CMK (cell line): ENCODE measurements at places on chromosomes 4 and X.

- no peak for DNase-seq
These were observed 87.5 kb downstream of the TRAPPC11 start for GRCh38 chr4:183746305-183747229.

DNA sequence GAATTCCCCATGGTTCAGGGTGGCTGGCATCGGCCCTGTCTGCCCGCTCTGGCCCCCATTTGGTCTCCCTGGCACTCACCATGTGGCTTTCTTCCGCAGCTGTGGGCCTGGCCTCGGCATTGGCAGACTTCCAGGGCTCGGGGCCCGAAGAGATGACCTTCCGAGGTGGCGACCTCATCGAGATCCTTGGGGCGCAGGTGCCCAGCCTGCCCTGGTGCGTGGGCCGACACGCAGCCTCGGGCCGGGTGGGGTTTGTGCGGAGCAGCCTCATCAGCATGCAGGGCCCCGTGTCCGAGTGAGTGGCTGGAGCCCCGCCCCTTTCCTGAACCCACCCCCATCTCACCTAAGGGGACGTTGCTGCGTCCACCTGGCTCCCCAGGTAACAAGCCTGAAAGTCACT, 20.1 kb downstream of the SH3TC1 start:
- no peak for DNase-seq

DNA sequence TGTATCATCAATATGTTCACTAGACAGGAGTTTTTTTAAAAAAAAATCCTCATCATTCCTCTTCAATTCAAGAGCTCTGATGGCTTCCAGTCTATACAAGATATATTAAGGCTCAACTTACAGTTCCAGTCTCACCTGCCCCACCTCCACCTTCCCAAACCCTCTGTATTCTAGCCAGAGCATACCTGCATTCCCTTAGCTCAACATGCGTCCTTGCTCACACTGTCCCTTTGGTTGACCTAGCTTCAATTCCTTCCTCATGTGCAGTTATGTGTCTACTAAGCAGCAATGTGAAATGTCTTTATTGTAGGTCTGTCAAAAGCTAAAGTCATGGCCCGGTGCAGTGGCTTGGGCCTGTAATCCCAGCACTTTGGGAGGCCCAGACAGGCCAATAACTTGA, 10.8 kb downstream of the DHX15 start:
- no peak for DNase-seq

GRCh38 chr4:162957521-162958143, 209.1 kb downstream of the NAF1 start:
- DNase-seq = no peak

- DNase-seq = no peak
These were observed 41.7 kb upstream of the CITED1 start for GRCh38 chrX:72347366-72347765.

DNA sequence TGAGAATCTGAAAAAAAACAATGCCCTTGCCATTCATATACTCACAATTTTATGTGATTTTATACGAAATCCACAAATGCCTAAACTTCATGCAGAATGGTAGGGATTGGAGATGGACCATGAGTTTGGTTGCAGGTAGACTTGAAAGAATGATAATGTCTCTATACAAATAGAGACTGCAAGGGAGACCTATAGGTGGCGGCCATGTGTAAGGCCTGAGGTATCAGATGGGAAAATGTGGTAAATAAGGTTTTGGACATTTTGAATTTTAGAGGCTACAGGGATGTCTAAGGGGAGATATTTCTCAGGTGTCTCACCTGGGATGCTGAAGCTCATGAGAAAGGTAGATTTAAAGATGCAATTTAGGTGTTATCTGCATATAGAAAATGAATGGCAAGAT, 78.0 kb downstream of the GABRB1 start:
- no peak for DNase-seq

DNA sequence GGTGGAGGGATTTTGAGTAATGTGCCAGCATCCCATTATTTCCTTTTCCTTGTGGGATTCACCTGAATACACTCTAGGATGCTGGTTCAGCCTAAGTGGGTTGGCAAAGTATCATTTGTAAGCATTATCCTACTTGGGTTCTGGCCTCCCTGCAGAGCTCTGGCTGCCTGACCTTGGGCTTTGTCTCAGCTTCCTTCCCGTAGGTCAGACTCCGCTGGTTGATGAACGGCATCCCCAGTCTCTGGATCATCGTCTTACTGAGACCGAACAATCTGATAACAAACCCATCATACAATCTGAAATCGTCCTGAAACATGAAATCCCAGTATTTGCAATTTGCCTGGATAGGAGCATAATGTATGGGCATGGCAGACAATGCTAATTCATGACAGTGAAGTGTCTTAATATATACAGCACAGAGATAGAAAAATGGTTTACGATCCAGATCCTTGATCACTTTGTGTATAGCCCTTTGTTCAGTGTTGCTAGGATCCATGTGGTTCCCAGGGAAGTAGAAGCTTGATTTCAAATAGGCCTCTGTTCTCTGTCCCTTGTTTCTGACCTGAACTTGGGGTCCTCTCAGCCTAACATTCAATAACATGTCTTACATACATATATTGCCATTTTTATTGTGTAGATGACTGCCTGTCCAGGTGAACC, 5.5 kb downstream of the MID2 start:
- no peak for DNase-seq

- no peak for DNase-seq
These were observed 283.0 kb downstream of the GASK1B start for GRCh38 chr4:157889788-157890187.

- no peak for DNase-seq
These were observed 66.6 kb downstream of the EDNRA start for GRCh38 chr4:147547314-147548056.

- no peak for DNase-seq
These were observed 217.5 kb downstream of the GBA3 start for GRCh38 chr4:22910200-22910599.

DNA sequence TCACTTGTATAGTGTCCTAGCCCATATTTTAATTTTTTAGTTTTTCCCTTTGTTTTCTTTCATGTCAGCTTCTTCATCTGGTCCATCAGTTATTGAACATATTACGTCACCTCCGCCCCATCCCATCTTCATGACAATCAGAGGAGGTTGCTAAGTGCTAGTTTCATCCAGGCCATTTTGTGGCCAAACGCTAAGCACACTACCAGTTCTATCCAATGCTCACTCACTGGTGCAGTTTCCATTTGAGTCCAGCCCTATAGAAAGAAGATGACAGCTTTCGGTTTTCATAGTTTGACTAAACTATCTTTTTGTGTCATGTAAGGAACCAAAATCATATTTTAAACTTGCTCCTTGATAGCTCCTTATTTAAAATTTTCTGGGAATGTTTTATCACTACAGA, 304.2 kb downstream of the TENM3 start:
- no peak for DNase-seq

- DNase-seq = no peak
These were observed 248.9 kb downstream of the TLL1 start for GRCh38 chr4:166121897-166122296.

GRCh38 chr4:90546114-90546513, 418.9 kb downstream of the CCSER1 start:
- no peak for DNase-seq

GRCh38 chr4:147709999-147710398, 21.9 kb upstream of the ARHGAP10 start:
- no peak for DNase-seq

GRCh38 chr4:151798678-151799416, 38.0 kb upstream of the GATB start:
- no peak for DNase-seq

GRCh38 chrX:19543951-19544381, 28.7 kb upstream of the MAP3K15 start:
- DNase-seq = no peak

DNA sequence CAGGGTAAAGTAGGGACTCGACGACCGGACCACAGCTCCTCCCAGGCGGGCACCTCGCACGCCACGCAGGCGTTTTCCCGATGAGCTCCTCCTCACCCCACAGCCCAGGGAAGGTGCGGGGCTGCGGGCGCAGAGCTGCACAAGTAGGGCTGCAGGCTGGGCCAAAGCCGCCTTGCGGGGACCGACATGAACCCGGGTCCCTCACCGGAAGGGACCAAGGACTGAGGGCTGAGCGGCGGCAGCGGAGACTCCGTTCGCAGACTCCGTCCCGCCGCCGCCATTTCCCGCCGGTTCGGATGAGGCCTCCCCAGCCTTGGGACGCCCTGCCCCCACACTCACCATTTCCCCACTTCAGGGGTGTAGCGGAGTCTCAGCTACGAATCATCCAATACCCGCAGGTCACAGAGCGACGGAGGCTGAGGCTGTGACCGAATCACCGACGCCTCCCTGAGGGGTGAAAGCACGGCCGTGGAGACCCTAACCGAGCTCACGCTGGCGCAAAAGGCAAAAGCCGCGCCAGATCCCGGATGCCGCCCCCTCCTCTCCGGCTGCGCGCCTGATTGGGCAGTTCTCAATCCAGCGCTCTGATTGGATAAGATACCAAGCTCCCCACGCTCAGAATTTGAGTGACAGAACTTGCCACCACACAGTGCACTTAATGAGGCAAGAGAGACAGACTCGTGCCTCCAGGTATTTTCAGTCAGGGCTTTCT, at the start of gene ZNF732:
ZNF732 (minus strand) TSS at position 506 of the 712 bp plus-strand sequence; CDS start at position 342, 164 bp downstream.
- DNase-seq = no peak

- no peak for DNase-seq
These were observed 174.5 kb downstream of the DCLK2 start for GRCh38 chr4:150252741-150253140.

DNA sequence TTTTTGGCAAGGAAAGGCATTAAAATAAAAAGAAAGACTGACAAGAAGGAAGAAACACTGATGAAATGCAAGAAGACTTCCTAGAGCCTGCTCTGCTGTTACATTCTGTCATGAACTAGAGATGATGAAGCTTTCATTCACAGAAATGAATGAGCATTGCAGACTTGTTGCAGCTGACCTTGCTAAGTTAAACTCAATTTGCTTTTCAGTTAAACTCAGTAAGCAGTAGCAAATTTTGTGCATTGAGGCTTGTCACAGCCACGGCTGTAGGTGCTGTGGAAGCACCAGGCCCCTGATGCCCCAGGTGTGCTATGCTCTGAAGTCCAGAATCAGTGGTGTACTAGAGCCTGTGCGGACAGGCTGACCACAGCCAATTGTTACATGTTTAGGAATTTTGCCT, 39.6 kb upstream of the LSM6 start:
- no peak for DNase-seq

DNA sequence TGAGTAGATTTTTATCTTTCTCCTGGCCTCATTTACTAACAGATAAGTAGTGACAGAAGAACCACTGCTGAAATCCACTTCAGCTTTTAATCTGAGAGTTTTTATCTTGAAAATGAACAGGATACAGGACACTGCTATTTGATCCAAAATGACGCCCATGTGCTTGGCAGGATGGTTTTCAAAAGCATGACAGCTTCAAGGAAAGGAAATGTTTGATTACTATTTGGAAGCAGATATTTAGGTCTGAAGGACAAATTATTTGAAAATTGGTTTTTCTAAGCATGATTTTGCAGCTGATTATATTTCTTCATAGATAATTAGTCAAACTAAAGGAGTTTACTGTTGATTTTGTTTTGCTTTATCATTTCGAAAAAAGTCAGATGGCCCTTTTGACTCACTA, 11.1 kb downstream of the PACRGL start:
- DNase-seq = no peak

DNA sequence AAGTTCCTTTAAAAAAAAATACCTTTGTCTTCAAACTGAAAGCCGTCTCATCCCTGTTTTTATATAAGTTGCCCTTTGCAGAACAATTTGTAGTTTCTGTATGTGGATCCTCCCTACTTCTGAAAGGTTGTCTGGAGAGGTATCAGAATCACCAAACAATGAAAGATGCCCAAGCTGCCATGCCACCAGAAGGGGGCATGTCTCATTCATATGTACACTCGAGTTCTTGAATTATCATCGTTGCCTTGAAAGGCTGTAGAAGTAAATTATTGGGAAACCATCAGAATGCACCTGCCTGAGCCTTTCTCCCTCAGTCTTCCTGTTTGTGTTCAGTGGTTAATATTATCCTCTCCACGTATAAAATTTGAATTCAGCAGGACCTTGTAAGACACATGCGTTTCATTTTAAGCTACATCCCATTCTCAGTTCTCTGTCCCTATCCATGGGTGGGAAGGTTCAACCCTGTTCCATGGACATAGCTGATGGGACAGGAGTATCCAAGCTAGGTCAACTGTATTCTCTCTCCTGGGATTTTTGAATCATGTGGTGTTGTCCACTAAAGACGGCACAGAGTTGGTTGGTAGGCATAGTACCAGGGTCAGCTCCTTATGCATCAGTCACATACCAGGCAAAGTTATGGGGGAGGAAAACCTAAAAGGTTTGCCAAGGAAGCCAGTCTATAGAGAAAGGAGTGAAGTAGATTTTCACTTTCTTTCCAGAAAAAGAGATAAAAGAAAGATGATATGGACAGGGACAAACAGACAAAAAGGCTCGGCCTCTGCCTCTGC, 24.0 kb downstream of the GALNT7 start:
- no peak for DNase-seq

GRCh38 chr4:99361899-99362275, 9.3 kb upstream of the ADH1C start:
- no peak for DNase-seq

- no peak for DNase-seq
These were observed 220.7 kb downstream of the HS6ST2 start for GRCh38 chrX:132737743-132738142.

DNA sequence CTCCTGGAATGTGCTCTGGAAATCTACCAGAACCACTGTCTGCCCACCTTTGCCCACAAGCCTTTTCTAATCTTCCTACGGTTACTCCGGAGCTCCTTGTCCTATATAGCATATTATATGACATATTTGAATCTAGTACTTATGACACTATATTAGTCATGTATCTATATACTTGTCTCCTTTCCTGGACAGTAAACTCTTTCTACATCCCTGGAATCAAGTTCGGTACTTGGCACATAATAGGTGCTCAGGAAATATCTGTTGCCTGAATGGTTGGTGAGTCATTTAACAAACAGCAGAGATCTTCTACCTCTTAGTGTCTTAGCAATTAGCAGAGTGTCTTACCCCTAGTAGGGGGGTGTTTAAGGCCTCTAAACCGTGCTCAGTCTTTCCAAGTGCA, 123.6 kb downstream of the RELL1 start:
- DNase-seq = no peak

DNA sequence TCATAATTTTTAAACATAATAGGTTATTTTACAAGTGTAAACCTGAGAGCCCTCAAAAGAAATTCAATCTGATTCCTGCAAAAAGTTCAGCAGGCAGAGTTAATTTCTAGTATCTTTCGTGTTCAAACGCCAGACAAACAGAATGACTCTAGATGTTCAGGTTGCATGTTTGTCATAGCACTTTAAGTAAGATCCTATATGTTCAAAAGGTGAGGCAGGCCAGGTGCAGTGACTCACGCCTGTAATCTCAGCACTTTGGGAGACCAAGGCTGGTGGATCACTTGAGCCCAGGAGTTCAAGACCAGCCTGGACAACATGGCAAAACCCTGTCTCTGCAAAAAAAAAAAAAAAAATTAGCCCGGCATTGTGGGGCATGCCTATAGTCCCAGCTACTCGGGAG, 1.1 kb upstream of the RASSF6 start:
- no peak for DNase-seq

GRCh38 chr4:176359590-176359989, 39.8 kb downstream of the SPCS3 start:
- no peak for DNase-seq

GRCh38 chrX:9291629-9292028, 173.2 kb upstream of the TBL1X start:
- no peak for DNase-seq

- DNase-seq = no peak
These were observed 356.2 kb downstream of the ADGRL3 start for GRCh38 chr4:61556277-61556676.
